ENCODE measurements at places on chromosomes 16 and 17. TPM values are rescaled to one million over a fixed set of nuclear protein-coding genes. Genes with fewer than 3 reads are reported as not detected.

The TBC1D3D gene
- not detected for total RNA-seq

The SHBG gene
- total RNA-seq = 0.83 TPM

The MYH13 gene
- not detected for total RNA-seq

The STH gene
- not detected for total RNA-seq

The TP53TG3D gene
- total RNA-seq = not detected

The ECI1 gene
- total RNA-seq = 29.7 TPM

The CIBAR2 gene
- not detected for total RNA-seq

The CLEC19A gene
- total RNA-seq = not detected

The IKZF3 gene
- total RNA-seq = not detected

The AGRP gene
- total RNA-seq = not detected

The CTRB2 gene
- total RNA-seq = not detected

The ALDH3A1 gene
- 4.0 TPM for total RNA-seq

The ARL5C gene
- not detected for total RNA-seq

The ATP6V0D1 gene
- total RNA-seq = 99.7 TPM

The FOXN1 gene
- total RNA-seq = not detected

The CSH2 gene
- not detected for total RNA-seq

The WNK4 gene
- 1.5 TPM for total RNA-seq

The WSCD1 gene
- total RNA-seq = 3.0 TPM

The KCNH4 gene
- total RNA-seq = not detected

The EVPL gene
- not detected for total RNA-seq

The PLA2G10 gene
- not detected for total RNA-seq

The JPH3 gene
- total RNA-seq = not detected

The CCNF gene
- total RNA-seq = 3.6 TPM

The EPX gene
- not detected for total RNA-seq

The ABCA6 gene
- 98.0 TPM for total RNA-seq

The DOC2A gene
- not detected for total RNA-seq

The PTX4 gene
- total RNA-seq = not detected

The ALDH3A2 gene
- 135 TPM for total RNA-seq

The ITGAD gene
- not detected for total RNA-seq

The PIK3R6 gene
- total RNA-seq = not detected

The GJC1 gene
- 1.4 TPM for total RNA-seq
